ENCODE measurements at places on chromosomes 5 and 9.

GRCh38 chr5:135263022-135263668, 135.9 kb downstream of the MACROH2A1 start:
- DNase-seq: no peak

- no peak for DNase-seq
Observed at GRCh38 chr5:120457839-120458507, 6.1 kb upstream of the PRR16 start.

DNA sequence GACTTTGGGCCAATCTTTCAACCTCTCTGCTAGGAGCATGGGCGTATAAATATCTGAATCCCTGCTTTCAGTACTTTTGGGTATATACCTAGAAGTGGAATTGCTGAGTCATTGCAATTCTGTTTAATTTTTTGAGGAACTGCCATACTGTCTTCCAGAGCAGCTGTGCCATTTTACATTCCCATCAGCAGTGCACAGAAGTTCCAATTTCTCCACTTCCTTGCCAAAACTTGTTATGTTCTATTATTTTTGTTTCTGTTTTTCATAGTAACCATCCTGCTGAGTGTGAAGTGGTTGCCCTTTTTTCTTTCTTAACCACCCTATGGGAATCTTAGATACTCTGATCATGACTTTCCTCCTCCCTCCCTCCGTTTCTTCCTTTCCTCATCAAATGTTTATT, 11.1 kb upstream of the CCIN start:
- no peak for DNase-seq

GRCh38 chr9:131578021-131578420, 32.7 kb downstream of the PRRT1B start:
- no peak for DNase-seq

- no peak for DNase-seq
Observed at GRCh38 chr9:8855046-8855445, 1055.5 kb upstream of the DMAC1 start.

- DNase-seq: no peak
Observed at GRCh38 chr5:25619273-25619672, 974.5 kb upstream of the CDH10 start.

DNA sequence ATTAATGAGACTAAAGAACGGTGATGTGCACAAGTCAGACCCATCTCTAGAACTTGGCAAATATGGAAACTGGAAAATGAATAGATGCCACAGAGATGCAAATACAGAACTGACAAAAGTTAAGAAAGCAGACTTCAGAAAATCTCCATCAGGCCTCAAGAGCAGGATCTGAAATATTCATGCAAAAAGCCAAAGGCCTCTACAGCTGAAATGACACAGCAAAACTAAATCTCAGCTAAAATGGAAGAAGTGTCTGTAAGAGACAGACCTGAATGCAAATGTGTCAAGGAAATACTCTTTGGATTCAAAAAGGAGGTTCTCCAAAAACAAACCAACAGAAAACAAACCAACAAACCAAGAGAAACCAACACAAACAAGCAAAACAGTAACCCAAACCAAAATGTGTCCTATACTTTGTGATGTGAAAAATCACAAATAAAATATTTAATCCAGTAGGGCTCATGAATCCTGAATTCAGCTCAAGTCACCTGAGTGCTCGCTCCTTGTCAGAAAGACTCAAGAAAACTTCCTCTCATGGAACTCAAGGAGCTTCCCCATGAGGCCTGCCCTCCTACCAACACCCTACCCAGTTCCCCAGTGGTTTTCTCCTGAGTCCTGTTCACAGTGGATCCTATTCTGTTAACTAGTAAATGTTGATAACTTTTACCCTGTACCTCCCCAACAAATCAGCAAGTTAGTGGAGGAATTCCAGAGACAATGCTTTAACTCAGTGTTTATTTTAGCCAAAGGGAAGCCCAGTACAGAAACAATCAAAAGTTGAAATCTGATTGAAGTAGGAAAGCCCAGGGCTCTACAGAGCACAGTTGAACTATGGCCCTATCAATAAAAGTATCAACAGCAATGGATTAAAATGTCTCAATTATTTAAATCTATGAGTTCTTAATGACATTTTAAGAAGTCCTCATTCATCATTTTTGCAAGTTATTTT, 14.6 kb downstream of the MRPS27 start:
- no peak for DNase-seq

DNA sequence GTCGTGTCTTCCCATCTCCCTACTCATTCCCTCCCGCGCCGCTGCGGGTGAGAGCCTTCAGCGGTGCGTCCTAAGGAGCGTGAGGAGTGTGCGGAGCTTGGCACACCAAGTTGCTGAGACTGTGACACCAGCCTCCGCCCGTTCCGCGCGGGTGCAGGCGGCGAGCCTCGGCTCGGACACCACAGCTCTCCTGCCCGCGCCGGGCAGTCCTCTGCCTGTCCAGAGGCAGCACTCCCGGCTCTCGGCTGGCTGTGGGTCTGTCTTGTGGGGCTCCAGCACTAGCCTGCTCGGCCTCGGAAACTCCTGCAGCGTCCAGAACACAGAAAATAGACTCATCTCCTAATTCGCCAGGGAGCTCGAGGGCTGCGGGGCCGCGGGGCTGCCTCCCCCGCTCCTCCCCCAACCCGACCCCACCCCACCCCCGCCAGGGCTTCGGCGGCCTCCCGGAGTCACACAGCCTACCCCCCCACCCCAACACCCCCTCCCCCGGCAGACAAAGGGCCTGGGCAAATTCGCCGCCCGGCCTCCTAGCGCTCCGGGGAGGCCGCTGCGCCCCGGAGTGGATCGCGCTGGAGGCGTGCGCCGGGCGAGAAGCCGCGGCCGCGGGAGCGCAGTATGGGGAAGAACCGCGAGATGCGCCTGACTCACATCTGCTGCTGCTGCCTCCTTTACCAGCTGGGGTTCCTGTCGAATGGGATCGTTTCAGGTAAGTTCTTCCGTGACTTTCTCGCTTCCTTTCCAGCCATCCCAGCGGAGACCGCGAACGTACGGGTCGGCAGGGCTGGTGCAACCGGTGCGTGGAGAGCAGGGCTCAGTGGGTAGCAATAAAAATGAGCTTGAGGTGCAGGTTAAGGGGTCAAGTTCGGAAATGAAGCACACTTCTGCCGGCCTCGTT, at the start of gene ADAMTS19:
TSS of gene ADAMTS19 (plus strand) at position 522 of the 895 bp plus-strand sequence. CDS start at position 616, 94 bp downstream.
- DNase-seq: no peak

DNA sequence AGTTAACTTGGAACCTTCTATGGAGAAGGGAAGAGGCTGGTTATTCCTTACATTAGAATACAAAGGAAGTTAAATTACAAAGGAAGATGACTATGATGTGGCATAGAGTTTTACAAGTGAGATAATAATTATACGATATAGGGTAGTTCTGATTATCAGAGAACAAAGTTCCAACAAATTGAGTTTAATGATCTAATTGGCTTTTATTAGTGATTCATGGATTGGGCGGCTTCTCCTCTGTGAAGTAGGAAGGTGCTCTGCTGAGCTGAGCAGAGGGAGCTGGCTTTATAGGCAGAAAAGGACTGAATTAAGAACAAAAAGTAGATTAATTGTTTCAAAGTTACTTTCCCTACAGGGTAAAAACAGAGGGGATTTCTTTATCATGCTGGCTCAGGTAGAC, 49.7 kb downstream of the PARP8 start:
- DNase-seq: no peak

DNA sequence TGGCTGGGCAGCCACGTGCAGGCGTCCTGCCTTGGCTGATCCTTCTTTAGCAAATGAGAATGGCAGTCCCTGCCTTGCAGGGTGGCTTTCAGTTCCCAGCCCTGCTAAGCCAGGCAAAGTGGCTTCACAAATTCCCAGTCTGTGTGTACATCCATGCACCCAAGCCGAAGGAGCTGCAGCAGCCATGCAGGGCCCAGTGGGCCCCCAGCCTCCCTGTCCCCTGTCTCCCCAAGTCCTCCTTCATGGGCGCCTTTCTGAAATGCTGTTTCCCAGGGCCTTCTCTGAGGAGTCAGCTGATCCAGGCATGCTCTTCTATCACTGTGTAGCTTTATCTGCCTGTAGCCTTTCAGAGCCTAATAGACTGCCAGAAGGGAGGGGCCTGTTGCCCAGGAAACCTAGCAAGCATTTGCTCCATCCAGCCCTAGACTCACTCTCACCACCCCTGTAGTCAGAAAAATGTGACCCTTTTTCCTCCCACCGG, 47.4 kb upstream of the SHC3 start:
- DNase-seq: no peak

DNA sequence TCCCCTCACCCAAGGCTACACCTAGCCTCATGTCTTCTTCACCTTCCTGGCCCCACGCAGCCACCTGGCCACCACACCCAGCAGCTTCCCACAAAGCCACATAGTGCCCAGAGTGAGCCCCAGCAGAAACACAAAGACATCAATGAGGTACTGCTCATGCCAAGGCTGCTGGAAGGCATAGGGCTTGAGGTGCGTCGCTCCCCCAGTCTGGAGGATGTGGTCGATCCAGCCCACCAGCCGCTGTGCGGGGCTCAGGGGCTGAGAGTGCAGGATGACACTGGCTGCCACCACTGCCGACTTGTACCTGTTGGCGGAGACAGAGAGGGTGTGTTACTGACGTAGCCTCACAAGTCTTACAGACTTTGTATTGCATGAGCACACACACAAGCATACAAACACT, 15.8 kb upstream of the CAPSL start:
- no peak for DNase-seq

- no peak for DNase-seq
Observed at GRCh38 chr5:11555171-11555570, 349.1 kb downstream of the CTNND2 start.

DNA sequence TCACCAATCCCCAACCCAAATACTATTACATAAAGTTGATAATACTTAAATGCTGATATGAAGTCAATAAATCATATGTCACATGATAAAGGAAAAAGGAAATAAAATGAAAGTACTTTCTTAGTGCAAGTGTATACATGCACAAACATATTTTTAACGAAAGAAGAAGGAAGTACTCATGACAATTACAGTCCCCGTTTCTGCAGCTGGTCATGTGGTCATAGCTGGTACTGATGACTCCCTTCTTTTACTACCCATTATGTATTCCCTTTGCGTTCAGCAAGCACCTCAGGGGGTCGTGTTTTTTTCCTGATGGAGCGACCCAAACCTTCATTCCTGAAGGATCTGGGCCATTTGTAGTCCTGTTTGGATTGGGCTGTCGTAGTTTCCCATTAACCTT, 27.3 kb downstream of the CENPP start:
- DNase-seq: no peak

GRCh38 chr9:101307051-101307450, 77.8 kb downstream of the BAAT start:
- DNase-seq: no peak

DNA sequence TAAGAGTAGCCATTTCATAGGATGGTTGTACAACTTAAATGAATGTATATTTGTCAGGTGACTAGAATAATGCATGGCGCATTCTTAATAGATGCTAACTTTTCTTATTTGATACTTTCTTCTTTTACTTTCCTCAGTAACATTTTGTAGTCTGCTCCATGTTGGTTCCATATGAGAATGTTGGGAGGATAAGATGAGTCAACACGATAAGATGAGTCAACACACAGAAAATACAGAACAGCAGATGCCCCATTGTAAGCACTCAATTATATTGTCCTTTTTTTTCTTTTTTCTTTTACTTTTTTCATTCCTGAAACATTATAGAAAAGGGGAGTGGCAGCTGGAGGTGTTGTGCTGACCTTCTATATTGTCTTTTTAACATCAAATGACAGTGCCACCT, 92.3 kb upstream of the SPATA31C2 start:
- DNase-seq: no peak

- no peak for DNase-seq
Observed at GRCh38 chr9:93244510-93245436, 60.8 kb downstream of the WNK2 start.

- DNase-seq: no peak
Observed at GRCh38 chr5:151284392-151284967, 19.1 kb downstream of the SLC36A3 start.

DNA sequence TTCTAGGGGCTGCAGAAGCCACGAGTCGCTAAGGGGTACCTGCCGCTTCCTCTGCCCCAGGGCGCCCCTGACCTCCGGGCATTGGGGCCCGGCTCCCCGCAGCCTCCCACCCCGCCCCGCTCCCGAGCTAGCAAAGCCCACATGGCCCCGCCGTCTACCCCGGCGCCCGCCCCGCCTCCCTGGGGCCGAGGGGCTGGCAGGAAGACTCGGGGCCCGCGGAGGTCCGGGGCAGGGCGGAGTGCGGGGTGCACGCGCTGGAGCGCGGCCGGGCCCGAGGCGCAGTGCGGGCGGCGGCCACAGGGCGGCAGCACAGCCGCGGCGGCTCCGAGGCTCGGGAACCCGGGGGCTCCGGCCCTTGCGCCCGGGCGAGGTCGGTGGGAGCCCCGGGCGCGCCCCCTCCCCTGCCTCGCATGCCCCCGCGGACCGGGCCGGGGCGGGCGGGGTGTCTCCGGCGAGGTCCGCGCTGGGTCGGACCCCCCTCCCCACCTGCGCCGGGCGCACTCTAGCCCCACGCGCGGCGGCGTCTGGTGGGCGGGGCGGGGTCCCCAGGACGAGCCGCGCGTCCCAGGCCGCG, 6.7 kb downstream of the NRARP start:
- no peak for DNase-seq

GRCh38 chr5:88979726-88980125, 96.7 kb upstream of the MEF2C start:
- no peak for DNase-seq

DNA sequence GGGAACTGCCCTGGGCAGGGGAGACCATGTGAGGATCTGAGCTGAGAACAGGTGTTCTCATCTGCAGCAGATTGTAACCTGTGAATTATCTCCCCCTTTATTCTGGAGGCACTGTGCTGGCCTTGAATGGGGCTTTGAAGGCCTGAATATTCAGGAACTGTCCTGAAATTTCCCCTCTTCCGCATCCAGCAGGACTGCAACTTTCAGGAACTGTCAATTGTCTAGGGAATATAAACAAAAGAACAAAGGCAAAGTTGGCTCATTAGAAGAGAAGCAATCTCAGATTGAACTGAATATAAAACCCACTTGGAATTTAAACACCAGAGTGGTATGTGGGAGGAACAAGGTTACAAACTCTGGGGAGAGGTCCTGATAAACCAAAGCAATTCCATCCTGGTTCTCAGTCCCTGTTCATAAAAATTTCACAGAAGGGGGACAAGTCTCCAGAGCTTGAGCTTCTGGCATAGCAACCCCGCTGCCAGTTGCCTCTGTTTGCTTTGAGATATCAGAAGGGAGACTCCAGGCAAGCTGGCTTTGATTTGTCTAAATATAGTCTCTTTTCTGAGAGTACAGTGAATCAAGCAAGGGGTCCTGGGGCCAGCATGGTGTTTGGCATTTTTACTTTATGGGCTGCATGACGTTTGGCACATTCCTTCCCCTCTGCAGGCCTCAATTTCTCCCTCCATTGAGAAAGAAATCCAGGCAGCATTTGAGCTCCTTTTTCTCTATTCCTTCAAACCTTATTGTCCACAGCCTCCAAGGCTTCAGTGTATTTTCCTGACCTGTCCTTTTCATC, 47.5 kb downstream of the ADRB2 start:
- DNase-seq: no peak

GRCh38 chr9:19127871-19128500, 694 bp upstream of the PLIN2 start:
- no peak for DNase-seq

DNA sequence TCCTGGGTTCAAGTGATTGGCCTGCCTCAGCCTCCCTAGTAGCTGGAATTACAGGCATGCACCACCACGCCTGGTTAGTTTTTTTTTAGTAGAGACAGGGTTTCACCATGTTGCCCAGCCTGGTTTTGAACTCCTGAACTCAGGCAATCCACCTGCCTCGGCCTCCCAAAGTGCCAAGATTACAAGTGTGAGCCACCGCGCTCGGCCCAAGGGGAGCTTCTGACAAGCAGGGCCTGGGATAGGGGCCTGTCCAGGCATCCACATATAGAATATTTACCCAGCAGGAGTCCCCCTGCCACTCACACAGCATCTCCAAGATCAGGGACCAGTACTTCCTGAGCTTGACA, 10.1 kb downstream of the IRF1 start:
- DNase-seq: no peak

GRCh38 chr9:106649664-106650063, 213.3 kb upstream of the ZNF462 start:
- no peak for DNase-seq

Measured in stimulated activated CD4-positive, alpha-beta T cell treated with anti-CD3 and anti-CD28 coated beads, Interleukin-1b, Interleukin-23, amount 100 ng/mL, for 1 hour (primary cell).